ENCODE measurements at places on chromosomes 4 and X.

GRCh38 chrX:38636949-38637819 lies 75.8 kb downstream of the TSPAN7 start:
- peak; percentile 2 for DNase-seq

DNA sequence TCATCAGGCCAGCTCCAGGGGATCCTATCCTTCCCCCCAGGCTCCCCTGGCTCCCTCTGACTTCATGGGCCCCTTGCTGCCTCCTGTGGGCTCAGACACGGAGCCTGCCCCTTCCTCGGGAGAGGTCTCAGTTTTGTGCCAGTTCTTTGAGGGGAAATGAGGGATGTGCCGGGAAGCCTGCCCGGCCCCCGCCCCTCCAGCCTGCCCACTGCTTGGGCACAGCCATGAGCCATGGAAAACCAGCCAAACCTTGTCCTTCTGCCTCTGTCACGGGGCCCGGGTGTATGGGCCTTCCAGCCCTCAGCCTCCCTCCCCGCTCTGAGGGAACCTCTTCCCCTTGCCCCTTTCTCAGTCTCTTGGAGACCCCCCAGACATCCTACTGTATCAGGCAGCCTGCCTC lies 6.8 kb downstream of the BGN start:
- no peak for DNase-seq

- no peak for DNase-seq
Measured at GRCh38 chrX:153878969-153879653, 6.9 kb downstream of the L1CAM start.

DNA sequence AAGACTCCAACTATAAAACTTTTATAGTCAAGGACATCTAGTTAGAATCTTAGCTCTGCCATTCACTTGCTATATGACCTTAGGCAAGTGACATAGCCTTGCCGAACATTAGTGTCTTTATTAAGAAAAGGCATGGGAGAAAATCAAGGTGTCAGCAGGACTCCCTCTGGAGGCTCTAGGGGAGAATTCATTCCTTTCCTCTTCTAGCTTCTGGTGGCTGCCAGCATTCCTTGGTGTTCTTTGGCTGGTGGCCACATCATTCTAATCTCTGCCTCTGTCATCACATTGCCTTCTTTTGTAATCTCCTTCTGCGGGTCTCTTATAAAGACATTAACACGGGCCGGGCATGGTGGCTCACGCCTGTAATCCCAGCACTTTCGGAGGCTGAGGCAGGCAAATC lies 99.8 kb downstream of the PPP1R2C start:
- DNase-seq = no peak

GRCh38 chrX:139158256-139158655 lies 372.3 kb upstream of the F9 start:
- no peak for DNase-seq

DNA sequence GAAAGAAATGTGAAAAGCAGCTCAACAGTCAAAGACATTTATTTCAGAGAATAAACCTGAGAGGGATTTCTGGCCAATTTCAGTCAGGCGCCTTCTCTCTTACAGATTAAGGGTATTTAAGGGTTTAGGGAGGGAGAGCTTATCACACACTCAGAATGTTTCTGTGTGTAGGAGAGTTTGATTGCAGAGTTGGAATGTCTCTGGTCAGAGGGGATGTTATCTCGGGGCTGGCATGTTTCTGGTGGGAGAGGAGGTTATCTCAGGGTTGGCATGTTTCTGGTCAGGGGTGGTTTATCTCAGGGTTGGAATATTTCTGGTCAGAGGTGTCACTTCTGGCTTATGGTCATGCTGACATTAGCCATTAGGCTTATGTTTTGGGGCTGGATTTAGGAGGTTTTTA lies 1920.5 kb upstream of the PCDH7 start:
- DNase-seq = no peak

DNA sequence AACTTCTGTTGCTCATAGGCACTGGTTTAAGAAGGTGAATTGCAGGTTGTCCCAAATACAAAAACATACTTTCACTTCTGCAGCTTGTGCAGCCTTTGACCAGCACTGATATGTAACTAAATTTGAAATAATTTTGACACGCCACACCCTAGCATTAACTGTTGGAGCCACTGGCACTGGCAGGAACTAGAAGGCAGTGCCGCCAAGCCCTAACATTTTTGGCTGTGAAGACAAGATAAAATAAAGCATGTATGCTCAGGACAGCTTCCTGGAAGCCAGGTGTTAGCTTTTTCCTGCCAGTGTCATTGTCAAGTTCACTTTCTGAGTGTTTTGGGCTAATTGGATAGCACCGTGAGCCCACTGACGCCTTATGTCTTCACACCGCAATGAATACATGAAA lies 65.3 kb upstream of the FBXW7 start:
- no peak for DNase-seq

DNA sequence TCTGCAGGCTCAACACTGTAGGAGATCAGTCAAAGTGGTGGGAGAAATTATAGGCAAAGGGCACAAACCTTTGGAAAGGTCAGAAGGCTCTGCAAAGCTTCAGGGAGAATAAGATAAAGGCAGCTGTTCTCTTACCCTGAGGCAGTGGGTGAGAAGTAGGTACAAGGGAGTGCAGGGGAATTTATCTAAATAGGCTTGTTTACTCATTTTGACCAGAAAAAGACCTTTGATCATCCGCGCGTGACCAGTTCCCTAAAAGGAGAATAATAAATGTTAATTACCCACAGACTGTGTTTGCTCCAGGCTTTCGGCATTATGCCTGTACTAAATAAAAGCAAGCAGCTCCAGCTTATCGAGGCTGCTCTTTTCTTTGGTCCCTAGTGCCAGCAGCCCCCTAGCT lies 9.3 kb downstream of the FGFBP2 start:
- DNase-seq = no peak

DNA sequence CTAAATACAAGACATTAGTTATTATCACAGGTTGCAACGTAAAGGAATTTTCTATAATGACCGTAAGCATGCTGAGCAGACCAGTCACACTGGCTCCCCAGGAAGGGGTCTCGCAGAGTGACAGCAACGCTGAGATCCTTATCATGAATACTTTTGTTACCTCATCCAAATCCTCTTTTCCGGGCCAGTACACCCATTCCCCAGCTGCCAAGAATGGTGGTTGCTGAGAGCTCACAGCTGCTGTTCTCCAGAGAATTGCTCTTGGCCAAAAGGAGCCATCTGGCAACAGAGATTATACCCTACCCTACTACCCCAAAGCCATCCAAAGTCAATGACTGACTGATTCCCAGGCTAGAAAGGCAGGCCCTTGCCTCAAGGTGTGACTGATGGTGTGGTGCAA lies 91.6 kb downstream of the FUNDC1 start:
- no peak for DNase-seq

GRCh38 chr4:95061220-95061619 lies 303.5 kb downstream of the BMPR1B start:
- DNase-seq = no peak

- no peak for DNase-seq
Measured at GRCh38 chr4:140819610-140820009, 63.4 kb upstream of the TBC1D9 start.

DNA sequence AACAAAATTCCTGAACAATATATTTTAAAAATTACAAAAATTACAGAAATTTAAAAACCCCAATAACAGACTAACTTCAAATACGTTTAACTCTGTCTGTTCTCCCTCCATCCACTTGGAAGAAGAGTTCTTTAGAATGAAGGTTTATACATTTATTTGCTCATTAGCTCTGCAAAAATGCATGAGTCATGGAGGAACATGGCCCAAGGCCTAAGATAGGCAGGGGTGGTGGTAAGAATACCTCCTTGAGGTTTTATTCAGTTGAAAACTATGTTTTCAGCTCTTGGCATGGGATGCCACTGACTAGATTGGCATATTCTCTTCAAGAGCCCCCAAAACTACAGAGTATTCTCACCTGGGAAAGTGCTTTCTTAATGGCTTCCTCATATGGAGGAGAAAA lies 8.8 kb upstream of the LRRC66 start:
- DNase-seq = no peak

DNA sequence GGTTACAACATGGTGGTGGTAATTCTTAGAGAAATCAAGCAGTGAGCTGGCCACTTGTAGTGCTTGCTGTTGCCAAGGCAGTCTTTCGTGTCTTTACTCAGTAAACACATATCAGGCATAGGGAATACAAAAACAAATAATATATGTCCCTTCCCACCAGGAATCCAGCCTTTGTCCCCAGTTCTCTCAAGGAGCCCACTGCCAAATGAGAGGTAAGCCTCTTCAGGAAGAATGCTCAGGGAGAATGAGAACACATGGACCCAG lies 421 bp upstream of the PLAC1 start:
- DNase-seq = no peak

DNA sequence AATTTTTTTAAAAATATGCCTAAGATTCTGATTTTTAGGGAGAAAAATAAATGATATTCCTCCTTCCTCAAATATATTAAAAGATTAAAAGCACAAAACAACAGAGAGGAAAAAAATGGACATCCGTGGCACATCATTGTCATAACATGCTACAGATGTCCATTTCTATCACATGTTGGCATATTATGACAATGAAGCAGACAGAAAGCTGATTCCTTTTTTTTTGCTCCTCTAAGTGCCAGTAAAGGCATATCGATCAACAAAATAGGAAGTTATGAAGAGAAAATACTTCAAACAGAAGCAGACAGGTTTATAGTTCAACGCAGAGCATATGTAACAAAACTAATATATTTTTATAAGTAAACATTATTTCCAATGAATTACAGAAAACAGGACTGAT lies 11.2 kb downstream of the KLHL8 start:
- DNase-seq = no peak
